Panc1 (cell line): ENCODE measurements at places on chromosomes 3 and 15.

- no peak for DNase-seq
These were observed 111.5 kb upstream of the ETV5 start for GRCh38 chr3:186220365-186220764.

DNA sequence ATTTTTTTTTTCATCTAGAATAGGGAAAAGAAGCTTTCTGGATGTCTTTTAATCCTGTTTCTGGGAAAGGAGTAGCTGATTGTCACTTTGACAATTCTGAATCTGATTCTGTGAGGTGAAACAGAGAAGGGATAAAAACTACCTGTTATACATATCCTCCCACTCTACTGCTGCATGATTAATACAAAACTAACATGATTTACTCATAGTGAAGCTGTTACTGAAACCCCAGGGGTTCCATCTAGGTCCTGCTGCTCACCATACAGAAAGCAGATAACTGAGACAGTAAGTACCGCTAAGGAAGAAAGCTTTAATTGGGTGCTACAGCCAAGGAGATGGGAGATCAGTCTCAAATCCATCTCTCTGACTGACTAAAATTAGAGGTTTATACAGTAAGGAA lies 610.9 kb upstream of the ALCAM start:
- DNase-seq = no peak

DNA sequence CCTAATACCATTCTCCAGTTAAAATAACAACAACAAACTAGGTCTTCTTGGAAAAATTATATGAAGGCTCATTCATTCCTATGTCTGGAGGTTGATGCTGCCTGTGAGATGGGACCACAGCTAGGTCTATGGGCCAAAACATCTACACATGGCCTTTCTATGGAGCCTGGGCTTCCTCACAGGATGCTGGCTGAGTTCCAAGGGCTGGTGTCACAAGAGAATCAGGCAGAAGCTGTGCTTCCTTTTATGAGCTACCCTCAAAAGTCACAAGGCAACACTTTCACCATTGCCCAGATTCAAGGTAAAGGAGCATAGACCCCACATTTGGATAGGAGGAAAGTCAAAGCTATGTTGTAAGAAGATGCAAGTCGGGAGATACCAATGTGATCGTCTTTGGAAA lies 4.6 kb upstream of the RTP2 start:
- no peak for DNase-seq

DNA sequence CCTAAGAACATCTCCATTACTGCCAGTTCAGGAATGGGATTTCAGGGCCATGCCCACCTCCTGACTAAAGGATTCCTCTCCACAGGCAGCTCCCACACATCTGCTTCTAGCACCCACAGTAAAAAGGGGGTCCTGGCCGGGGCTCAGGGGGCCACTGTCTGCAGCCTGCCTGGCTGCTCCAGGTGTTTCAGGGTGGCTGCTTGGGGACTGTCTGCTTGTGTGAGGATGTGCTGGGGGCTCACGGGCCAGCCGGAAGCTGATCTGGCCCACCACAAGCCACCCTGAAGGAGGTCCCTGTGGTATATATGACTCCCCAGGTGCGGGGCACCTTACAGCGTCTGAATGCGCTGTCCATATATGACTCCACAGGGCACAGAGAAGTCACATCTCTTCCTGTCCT lies 135.4 kb downstream of the NSMCE3 start:
- DNase-seq = no peak

DNA sequence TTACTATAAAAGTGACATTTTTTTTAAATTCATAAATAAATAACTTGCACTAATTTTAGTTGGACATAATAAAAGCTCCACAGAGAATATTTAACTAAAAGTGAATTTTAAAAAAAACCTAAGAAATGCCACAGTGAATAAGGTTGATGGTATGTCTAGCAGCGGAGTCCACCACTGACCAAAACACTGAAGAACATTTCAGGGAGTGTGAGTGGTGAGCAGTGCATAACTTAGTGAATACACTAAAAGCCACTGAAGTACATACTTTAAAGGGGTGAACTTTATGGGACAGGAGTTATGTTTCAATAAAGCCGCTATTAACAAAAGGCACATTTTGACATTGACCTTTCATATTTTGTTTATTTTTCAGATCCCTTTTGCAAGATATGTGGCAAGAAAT lies 32.3 kb downstream of the SRP14 start:
- DNase-seq = no peak

DNA sequence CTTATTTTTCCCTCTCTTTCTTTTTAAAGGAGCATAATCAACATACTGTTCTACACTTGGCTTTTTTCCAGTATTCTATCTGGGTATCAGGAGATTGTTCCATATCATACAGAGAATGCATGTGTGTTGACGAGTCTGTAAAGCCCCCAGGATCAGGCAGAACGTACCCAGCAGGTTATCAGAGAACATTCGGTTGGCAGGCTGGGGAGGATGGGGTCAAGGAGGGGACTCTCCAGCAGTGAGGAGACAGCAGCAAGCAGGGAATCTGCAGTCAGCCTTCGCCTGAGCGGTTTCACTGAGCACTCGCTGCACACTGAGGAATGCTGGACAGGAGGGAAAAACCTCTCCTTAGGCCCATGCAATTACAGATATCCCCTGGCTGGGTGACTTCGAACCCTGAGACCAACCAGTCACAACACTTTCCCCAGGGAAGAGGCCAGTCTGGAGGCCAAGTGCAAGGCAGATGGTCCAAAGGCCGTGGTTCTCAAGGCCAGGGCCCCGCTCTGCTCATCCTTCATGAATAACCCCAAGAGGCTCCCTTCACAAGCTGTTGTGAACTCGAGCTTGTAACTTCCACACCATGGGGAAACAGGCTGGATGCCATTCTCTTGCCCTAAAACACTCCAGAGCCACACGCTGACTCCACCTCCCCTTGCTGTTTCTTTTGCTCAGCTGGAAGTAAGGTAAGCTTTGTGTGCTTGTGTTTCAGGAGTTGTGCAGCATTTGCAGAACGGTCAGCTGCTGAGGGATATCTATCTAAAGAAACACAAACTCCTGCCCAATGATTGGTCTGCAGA lies 60.1 kb downstream of the PXYLP1 start:
- no peak for DNase-seq

DNA sequence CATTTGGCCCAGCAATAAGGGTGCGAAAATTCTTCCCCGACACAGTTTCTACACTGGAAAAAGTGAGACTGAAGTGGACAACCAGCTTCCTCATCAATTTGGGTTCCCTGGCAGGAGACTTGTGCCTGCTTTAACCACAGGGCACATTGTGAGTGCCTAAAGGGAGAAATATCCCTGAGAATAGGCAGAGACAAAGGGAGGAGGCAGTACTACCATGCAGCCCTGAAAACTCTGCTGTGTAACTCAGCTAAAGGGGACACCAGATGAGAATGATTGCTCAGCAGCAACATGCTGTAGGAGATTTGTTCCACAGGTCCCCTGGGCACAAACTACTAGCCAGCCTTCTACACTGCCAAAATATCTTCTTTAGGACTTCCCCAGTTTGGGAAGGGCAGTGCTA lies 15.6 kb upstream of the KPNA4 start:
- no peak for DNase-seq

DNA sequence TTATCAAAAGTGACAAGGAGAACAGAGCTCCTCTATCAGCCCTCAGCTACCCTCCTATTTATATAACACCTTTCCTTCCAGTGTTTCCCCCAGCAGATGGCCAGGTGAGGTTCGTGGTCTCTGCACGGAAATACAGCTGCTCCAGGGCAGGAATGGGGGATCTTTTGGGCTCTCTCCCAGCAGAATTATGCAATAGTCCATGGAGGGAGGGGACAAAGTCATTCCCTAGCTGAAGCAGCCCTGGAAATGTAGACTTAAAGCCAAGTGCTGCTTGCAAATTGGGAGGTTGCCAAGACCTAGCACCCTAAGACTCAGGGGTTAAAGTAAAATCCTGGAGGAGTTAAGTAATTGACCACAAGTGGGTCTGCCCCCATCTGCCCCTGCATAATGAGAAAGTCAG lies 256.3 kb downstream of the LRTM1 start:
- no peak for DNase-seq

DNA sequence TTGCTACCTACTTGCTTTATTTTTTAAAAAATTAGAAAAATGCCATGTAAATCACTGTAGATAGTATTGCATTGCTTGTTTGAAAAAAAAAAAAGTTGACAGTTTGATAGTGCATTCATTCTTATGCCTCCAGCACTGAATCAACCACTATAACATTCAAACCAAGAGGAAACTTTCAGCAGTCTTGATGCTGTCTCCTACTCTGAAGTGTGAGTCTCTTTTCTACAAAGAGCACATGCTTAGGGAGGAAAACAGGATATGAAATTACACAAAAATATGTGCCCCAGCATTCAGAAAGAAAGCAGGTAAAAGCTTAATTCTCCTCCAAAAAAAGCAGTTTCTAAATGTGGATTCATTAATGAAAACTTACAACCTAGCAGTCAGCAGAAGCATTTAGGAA lies 78.3 kb downstream of the ZBTB20 start:
- DNase-seq = no peak

- peak; percentile 77 for DNase-seq
These were observed 164.0 kb downstream of the MINAR1 start for GRCh38 chr15:79595995-79596622.

GRCh38 chr3:104764496-104764895 lies 602.2 kb upstream of the ALCAM start:
- no peak for DNase-seq

DNA sequence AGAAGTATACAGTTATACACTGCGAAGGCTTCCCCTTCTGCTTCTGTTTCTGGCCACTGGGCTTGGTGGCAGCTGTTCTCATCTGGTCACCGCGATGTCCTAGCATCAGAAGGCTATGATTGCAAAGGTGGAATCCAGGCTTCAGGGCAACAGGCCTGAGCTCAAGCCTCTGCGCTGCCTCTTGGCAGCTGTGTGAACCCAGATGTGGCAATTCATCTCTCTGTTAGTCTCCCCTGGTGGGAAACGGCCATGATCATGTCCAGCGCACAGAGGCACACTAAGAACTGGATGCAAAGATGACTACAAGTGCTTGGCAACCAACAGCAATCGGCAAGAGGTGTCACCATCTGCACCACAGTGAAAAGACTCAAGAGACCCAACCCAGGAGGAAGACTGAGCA lies 78.9 kb downstream of the PCSK6 start:
- DNase-seq = no peak

- no peak for DNase-seq
These were observed 749 bp downstream of the SRGAP3 start for GRCh38 chr3:9248522-9249271.

DNA sequence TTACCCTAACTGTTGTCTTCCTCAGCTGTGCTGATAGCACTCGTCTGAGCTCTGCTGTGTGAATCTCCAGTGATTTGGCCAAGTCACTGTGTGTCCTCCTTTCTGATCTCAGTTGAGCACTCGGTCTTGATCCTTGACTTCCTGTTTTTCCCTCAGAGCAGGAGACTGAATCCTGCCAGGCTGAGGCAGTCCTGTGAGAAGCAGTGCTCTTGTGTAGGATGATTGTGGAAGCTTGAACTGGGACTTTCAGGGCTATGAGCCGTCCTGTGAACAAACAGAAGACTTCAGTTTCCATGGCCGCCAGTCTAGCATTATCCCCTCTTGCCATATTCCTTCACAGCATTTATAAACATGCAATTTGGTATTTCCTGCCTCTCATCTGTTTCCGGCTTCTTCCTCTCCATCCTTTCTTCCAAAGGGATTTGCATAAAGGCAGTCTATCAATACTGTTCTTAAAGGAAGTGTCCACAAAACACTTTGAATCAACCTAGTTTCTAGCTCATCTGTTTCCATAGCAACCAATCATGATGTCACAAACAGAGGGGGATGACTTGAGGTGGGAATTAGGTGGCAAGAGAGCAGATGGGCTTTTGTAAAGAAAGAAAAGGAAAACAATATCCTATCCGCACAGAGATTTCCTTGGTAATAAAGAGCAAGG lies 237.2 kb downstream of the AGBL1 start:
- DNase-seq = no peak

- no peak for DNase-seq
These were observed 17.2 kb upstream of the ABHD10 start for GRCh38 chr3:111961461-111962164.

DNA sequence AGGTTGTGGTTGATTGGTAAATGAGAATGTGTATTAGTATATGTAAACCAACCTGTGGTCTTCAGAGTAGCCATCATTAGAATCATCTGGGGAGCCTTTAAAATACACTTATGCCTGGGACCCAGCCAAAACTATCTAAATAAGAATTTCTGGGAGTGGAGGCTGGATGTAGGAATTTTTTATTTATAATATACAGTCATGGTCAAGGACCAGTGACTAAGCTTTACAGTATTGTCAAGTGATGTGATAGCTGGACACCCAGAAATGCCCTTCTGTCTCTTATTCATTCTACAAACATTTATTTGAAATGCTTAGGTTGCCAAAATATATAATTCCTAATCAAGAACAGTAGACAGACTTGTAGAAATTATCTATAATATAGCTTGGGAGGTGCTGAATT lies 132.2 kb downstream of the MBNL1 start:
- no peak for DNase-seq
